ENCODE measurements at places on chromosomes 2 and 18.

DNA sequence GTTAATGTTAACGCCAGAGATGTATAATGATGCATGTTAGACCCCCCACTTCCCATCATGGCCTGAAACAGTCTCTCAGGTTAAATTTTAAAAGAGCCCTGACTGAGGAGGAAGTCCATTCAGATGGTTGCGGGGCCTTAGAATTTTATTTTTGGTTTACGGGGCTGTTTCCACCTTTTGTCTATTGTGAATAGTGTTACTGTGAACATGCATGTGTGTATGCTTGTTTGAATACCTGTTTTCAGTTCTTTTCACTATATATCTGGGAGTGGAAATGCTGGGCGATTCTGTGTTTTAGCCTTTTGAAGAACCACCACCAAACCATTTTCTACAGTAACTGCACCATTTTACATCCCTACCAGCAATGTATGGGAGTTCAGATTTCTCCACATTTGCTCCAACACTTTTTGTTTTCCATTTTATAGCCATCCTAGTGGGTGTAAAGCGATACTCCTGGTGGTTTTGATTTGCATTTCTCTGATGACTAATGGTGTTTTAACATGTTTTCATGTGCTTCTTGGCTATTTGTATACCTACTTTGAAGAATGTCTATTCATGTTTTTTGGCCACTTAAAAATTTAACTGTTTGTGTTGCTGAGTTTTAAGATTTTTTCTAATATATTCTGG is 133.0 kb downstream of the MYO3B start:
- DNase-seq = no peak

DNA sequence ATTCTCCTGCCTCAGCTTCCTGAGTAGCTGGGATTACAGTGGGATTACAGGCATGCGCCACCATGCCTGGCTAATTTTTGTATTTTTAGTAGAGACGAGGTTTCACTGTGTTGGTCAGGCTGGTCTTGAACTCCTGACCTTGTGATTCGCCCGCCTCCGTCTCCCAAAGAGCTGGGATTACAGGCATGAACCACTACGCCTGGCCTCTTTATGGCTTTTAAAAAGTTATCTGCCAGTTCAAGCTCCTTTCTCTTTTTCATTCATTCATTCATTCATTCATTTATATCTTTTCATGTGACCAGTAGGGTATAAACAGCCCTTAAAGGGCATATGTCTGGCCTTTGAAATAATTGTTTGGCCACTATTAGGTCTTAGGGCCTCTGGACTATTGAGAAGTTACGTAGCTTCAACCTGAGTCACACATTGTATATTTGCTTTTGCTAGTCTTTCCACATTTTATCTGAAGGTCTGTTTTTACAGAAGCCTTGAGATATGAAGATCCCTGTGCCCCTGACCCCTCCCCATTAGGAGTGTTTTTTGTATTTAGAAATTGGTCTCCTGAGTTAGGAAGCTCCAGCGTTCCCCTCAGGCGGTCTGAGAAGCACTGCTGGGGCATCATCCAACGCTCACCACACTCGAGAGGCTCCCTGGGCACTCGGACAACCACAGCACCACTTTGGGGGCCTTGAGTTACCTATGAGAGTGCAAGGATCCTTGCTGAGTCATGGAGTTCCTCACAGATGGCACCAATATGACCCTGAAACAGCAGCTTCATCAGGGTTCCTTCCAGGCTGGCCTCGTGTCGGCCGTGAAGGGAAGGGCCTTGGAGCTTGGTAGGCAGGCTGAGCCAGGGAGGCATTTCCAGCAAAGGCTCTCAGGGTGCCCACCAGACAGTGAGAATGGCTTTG is 21.8 kb downstream of the FZD5 start:
- DNase-seq = no peak

DNA sequence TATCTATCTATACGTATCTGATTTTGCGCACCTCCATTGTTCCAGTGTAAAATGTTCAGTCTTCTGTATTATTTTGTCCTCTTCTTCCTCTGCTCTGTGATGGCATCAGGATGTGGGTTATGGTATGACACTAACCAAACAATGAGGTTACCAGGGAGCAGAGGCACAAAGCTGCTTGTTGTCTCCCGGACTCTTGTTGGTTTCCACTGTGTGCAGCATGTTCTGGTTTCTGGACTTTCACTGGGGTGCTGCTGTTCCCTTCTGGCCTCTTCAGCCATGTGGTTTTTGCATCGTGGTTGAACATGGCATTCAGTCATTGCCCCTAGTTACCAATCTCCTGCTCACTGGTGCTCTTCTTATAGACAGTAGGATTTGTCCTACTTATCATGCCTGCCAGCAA is 665.9 kb downstream of the CBLN2 start:
- no peak for DNase-seq

- DNase-seq = no peak
These were observed 312.2 kb downstream of the EN1 start for GRCh38 chr2:118535171-118535817.

DNA sequence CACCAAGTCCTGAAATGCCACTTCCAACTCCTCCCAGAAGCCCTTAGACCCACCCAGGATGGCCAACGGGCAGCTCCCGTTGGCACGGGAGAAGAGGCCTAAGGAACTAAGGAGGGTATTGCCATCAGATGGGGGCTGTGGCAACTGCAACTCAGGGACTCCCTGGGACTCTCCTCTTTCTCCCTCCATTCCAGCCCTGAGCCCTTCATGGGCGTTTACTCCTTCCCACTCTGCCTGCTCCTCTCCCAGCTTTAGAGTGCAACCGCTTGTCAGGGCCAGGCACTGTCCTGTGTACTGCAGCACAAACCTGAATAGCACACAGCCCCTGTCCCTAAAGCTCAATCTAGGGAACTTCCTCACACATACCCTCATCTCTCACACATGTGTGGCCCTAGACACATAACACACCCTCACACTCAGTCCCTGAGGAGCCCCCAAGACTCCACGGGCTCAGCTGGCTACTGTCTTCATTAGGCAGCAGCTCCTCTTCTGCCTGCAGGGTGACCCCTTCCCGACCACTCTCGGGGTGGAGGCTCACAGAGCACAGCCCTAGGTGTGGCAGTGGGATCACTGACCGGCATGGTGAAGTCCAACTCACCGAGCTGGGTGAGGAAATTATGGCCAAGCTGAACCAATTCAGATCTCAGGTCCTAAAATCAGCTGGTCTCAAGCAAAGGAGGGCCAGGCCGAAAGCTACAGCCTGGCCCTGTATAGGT is 316.3 kb downstream of the CELF4 start:
- DNase-seq = no peak

DNA sequence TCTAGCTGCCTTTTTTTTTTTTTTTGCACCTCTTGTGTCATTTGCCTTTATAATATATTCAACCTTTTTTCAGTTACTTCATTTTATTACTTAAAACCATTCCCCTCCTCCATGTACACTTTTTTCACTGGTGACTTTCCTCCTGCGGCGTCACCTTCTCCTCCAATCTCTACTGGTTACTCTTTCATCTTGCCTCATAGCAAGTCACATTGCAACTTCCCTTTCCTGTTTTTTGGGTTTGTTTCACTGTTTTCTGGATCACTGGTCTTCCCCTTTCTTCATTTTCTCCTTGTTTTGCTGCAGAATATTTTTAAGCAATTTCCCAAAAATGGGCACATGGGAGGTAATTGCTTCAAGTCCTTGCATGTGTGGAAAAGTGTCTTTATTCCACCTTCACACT is 37.7 kb upstream of the GPR155 start:
- DNase-seq = peak; percentile 86

DNA sequence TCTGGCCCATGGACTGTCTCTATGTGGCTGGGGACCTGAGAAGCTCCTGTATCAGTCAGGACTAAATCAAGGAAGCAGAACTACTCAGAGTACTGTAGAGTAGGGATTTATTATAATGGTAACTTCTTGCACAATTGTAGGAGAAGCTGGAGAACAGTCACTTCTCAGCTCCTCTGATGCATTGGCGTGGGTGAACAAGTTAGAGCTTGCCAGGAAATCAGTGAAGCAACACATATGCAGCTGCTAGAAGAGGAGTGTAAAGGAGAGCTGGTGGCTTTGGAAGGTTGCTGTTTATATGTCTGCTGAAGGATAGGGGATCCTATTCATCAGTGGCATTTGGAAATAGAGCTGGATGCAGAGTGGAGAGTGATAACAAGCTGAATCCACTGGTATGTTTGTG is 215.5 kb upstream of the CWC22 start:
- DNase-seq = no peak

GRCh38 chr18:6759579-6759978 is 30.1 kb downstream of the ARHGAP28 start:
- DNase-seq = no peak

DNA sequence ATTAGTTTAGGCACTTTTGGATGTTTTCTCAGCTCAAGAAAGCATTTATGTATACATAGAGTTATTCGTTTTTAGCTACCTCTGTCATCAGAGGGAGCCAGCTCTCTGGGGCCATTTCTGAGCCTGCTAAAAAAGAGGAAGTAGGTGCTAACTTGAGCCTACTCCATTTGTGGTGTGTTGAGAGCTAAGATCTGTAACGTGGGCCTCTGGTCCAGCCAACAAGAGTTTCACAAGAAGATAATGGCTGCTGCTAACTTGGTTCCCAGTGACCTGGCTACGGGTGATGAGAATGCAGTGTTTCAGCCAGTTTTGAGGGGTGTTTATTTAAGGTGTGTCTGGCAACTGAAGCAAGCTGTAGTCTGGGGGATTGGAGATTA is 182.5 kb downstream of the PRKCE start:
- DNase-seq = peak; percentile 83

DNA sequence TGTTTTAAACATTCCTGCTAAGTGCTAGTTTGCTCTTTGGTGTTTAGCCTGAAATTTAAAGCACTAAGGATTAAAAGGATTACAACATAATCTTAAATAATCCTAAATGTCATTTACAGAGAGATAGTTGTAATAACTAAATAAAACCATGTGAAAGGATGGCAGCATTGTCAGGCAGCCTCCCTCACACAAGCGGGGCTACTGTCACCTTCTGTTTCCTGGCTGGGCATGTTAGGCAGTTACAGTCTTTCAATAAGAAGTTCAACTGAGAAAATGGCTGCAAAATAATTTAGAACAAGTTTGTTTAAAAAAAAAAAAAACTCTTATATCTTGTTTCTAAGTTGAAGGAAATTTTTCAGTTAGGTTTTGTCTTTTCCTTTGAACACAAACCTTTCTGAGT is 124.9 kb downstream of the ARHGAP15 start:
- DNase-seq = no peak

DNA sequence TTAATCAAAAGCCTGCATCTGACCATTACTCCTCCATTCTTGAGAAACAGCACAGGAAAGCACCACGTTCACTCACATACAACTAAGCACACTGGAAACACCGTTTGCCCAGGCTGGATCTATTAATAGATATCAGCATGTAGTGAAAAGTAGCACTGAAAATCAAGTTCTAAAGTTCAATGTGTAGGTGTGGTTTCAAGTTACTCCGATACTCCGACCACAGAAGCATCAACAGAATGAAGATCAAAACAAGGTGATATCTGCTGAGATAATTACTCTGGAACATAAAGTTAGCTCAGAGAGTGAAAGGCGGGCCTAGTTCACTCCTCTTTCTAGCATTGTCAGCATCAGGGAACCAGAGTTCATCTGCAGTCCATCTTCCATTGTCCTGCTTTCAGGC is 1367.4 kb upstream of the ACVR2A start:
- DNase-seq = no peak

GRCh38 chr2:147665105-147665504 is 179.7 kb upstream of the ACVR2A start:
- DNase-seq = peak; percentile 18

All from inflammatory macrophage (primary cell).